ENCODE measurements at places on chromosomes 4 and X.

GRCh38 chr4:109574443-109574850 lies 14.4 kb downstream of the MCUB start:
- DNase-seq = peak; percentile 17

DNA sequence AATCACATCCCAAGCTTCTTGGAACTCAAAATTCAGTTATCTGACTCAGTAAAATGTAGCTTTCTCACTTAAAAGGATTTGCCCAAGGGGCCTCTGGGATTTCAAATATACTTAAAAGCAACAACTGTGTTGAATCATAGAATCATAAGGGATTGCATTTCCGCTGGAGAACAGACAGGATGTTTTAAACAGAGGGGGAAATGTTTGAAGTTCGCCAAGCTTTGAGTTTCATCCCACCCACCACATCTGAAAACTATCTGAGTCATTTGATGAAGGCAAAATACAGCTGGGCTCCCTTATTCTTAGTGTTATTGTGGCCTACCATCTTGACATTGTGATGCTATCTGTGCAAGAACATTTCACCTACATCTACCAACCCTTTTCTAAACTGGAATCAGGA lies 73.5 kb downstream of the PPP1R2C start:
- DNase-seq = peak; percentile 38

- peak; percentile 40 for DNase-seq
Measured at GRCh38 chr4:81030061-81030980, at the start of gene BMP3. BMP3 (plus strand) TSS chr4:81030708; CDS start chr4:81031285, 577 bp downstream.

- no peak for DNase-seq
Measured at GRCh38 chr4:179007755-179008154, 1565.5 kb upstream of the AGA start.

GRCh38 chr4:122978789-122979188 lies 56.4 kb upstream of the NUDT6 start:
- DNase-seq = no peak

Data from fibroblast of skin of scalp (primary cell).